ENCODE measurements at places on chromosomes 16 and 17.

GRCh38 chr16:84730406-84731106 lies 30.8 kb downstream of the USP10 start:
- no peak for DNase-seq

DNA sequence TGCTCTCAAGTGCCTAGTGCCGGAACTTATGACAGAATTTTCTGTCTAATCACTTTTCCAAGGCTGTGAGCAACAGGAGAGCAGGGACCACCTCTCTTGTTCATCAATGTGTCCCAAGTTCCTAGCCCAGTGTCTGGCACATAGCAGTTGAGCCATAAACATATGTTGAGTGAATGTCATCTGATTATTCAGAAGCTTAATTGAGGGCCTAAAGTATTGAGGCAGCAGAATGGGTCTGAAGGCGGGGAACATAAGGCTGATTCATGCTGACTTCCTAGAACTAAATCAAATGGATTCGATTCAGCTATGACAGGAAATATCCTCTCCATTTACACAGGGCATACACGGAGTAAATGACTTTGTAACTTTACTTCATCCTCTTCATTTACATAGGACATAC lies 438.0 kb upstream of the ZFHX3 start:
- DNase-seq = no peak

DNA sequence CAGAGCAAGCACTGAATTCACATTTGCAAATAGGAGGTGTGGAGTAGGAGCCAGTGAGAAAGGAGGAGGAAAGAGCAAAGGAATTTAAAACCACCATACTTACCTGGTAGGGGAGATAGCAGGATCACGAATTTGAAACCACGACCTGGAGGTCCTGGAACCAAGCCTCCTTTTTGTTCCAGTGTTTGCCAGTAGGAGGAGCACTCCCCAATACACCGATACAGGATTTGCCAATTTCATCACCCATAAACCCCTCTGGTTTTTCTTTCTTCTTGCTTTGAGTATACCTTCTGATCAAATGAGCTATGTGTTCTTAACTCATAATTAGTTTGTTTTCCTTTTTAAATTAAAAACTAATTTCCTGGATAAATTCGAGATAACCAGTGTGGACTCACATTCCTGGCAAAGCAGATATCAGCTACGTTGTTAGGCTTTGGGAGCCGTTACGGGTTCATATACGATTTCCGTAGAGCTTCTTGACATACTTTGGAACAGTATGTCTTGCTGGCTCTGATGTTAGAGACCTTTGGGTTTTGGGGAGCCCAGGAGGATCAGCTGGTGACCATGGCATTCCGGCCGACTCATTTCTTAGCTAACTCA lies 22.7 kb downstream of the BCO1 start:
- no peak for DNase-seq

GRCh38 chr17:41567317-41567716 lies 4.5 kb downstream of the KRT9 start:
- DNase-seq = no peak

DNA sequence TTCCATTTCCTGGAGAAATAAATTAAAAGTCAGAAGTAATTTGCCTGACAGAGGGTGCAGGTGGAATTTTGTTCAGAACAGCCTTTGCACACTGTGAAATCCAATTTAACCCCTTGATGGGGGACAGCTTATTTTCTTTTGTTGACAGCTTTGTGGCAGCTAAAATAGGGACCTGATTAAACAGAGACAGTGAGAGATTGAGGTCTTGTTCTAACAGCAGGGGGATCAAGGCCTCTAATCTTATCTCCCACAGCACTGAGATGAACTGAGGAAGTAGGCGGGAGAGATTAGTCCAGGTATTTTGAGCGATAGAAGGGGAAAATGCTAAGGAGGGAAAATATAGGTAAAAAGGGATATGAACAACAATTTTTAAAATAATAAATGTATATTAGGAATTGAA lies 1491.4 kb upstream of the GOT2 start:
- no peak for DNase-seq

DNA sequence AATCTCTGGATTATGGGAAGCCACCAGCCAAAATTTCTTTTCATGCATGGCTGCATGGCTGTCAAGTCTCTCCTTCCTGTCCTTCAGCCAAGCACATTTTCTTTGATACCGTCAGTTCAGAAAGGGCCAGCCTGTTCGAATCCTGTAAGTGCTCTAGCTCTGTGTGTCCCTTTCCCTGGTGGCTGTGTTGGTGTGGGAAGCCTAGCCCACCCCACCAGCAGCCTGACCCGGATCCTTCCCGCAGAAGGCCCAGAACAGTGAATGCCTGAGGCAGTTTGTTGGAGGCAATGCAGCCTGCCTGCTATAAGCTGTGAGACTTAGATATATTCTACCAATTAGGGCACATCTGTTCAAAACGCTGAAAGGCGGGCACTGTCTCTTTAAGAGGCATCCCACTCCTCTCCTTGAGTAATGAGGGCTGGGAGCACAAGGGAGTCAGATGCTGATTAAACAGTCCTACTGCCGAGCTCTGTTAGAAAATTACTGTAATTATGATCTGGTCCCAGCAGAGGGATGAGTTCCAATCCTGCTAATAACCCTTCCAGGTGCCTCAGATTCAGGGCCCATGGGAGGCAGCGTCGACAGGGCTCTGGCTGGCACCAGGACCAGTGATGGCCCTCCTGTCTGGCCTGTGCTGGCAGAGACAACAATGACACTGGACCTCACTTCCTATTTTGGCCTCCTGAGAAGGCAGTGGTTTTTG lies 18.4 kb downstream of the SNX11 start:
- DNase-seq = no peak

DNA sequence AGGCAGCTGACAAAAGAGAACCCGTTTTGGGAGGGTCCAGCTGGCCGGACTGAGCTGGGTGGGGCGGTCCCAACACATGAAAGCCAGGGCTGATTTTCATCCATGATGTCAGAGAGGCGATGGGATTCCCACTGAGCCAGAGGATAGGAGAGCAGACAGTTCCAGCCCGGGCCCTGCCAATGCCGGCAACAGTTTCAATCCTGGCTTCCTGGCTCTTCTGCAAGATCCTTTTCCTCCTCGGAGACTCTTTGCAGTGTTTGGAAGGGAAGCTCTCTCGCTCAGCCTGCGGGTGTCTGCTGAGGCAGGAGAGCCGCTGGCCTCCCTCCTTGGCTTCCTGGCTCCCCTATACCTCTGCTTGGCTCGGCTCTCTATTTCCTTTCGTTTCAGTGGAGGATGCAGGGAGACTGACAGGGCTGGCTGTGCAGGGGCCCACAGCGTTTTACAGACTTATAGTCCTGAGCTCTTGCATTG lies 145.5 kb upstream of the SOX9 start:
- no peak for DNase-seq

- DNase-seq = no peak
Measured at GRCh38 chr16:68491576-68491950, 43.3 kb upstream of the SMPD3 start.

DNA sequence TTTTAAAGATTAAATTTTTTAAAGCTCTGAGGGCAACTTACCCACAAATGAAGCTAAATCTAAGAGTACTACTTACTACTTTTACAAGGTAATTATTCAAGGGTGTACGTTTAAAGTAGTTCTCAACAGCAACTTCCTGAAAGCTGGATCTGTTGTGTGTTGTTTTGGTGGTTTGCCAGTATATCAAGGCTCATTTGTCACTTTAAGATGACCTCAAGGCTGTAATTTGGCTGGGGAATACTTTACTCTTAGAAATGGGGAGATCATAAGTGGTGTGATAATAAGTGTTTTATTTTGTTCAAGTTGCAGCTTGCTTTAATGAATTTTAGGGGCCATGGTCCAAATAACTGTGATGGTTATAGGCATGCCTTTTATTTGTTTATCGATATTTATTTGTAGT lies 30.4 kb downstream of the AP2B1 start:
- DNase-seq = no peak

DNA sequence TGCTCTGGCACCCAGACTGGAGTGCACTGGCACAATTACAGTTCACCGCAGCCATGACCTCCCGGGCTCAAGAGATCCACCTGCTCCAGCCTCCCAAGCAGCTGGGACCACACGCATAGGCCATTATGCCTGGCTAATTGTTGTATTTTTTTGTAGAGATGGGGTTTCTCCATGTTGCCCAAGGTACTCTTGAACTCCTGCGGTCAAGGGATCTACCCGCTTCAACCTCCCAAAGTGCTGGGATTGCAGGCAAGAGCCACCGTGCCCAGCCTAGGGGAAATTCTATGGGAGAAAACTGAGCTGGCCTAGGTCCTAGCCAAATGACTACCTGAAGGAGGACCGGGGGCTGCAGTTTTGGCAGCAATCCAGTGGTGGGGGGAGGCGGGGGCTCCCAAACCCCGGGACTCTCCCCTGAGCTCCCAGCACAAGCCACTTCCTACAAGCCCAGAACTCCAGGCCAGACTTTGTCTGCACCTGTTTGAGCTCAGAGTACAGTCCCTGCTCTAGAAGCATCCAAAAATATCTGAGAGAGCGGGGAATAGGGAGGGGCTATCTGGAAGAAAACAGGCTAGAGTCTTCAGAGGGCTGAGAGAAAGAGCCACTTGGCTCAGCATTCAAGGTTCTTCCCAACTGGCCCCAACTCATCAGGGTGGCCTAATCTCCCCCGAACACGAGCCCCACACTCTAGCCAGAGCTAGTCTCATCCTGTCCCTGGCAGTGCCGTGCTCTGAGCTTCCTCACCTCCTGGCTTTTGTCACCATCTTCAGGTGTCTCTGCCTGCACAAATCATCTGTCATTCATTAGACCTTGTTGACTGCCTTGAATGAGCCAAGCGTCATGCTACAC lies 9.1 kb downstream of the SRL start:
- DNase-seq = no peak

GRCh38 chr17:28526381-28526780 lies 20.2 kb downstream of the FOXN1 start:
- no peak for DNase-seq

GRCh38 chr16:73006026-73006425 lies 41.9 kb downstream of the ZFHX3 start:
- DNase-seq = no peak

All from esophagus squamous epithelium (tissue), 5 donors.